CD4-positive, alpha-beta T cell treated with Interleukin-21 for 1 hour (primary cell): ENCODE measurements at places on chromosomes 5 and 9.

- DNase-seq, result no peak
Observed at GRCh38 chr5:142287096-142287972, 37.5 kb downstream of the SPRY4 start.

DNA sequence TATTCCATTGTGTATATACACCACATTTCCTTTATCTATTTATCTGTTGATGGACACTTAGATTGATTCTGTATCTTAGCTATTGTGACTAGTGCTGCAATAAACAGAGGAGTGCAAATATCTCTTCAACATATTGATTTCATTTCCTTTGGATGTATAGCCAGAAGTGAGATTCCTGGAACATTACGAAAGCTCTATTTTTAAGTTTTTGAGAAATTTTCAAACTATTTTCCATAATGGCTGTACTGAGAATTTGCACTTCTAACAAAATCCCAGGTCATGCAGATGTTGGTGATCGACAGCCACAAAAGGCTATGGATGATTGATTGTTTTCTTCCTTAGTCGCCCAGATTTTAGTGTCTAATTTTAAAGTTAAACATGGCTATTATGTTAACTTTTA lies 132.7 kb upstream of the MTAP start:
- no peak for DNase-seq

DNA sequence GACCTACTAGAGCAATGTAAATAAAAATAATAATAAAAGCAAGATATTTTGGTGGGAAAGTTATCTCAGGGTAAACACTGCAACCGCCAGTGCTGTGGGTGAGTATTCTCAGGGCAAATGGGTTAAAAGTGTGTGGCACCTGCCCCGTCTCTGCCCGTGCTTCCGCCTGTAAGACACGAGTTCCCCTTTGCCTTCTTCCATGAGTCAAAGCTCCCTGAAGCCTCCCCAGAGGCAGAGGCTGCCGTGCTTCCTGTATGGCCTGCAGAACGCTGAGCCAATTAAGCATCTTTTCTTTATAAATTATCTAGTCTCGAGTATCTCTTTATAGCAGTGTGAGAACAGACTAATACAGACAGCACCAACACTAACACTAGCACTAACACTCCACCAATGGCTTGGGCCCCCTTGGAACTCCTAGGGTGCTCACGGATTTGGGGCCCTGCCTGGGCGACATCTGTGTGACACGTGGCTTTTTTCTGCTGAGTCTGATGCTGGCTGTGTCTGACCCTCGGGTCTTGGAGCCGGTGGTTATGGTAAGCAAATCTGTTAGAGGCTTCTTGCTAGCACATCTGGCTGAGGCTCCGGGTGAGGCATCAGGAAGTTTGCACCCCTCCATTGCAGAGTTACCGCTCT lies 10.6 kb downstream of the PLEKHG4B start:
- no peak for DNase-seq

- DNase-seq, result peak; percentile 4
Observed at GRCh38 chr5:68962757-68963484, 130.9 kb upstream of the SLC30A5 start.

- peak; percentile 53 for DNase-seq
Observed at GRCh38 chr9:89497257-89497963, 503 bp downstream of the SEMA4D start.

DNA sequence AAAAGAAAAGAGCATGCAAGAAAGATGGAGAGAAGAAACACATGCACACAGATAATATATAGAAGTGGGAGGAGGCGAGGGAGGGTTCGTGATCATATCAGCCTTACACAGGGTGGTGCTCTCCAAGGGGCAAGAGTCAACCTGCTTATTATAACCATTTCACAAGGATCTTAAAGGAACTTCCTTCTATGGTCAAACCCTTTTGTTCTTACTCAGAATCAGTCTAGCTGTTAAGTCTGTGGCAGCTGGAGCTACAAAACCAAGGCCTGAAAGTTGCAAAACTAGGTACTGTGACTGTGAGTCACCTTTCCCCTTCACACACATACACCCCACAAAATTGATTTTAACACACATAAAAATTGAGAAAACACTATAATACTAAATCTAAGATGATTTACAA lies 18.5 kb upstream of the ERMP1 start:
- peak; percentile 47 for DNase-seq

- no peak for DNase-seq
Observed at GRCh38 chr5:39062530-39062929, 11.7 kb downstream of the RICTOR start.

GRCh38 chr9:73020877-73021276 lies 68.0 kb upstream of the ALDH1A1 start:
- no peak for DNase-seq

GRCh38 chr5:61313960-61314681 lies 17.9 kb upstream of the ZSWIM6 start:
- no peak for DNase-seq

DNA sequence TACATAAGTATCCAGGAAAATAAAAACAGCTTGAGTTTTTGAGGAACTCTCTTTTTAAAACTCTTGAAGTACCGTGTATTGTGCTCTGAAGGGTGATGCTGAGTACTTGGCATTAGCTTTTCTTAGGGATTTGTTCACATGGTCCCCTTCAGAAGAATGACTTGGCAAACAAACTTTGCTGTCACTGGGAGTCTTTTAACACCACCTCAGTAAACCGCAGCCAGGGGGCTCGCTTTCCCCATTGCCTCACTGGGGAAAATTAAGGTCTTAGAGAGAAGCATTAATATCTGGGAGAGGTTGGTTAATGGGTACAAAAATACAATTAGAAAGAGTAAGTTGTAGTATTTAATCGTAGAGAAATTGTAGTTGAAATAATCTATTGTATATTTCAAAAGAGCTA lies 105.9 kb upstream of the DAP start:
- no peak for DNase-seq

DNA sequence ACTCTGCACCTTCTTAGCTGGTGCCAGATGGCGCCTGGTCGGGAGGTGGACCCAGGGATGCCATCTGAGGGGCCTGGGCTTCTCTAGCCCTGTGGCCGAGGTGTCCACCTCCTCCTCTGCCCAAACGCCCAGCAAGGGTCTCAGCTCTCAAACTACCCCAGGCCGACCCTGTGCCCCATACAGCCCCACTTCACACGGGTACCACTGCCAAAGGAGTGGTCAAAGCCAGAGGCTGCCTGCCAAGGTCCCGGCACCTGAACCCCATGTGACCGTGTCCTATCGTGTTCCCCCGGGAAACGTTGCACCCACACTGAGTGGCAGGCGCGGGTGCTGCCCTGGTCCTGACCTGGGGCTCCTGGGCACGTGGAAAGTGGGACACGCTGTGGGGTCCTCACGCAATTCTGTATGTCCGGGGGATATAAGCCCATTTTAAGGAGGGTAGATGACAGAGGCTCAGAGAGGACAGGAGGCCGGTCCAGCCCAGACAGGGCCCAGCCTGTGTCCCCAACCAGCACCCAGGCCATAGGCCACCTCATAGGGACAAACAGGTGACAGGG lies 1.9 kb downstream of the ENTPD8 start:
- DNase-seq, result no peak

GRCh38 chr5:17679597-17680203 lies 45.4 kb downstream of the TAF11L14 start:
- no peak for DNase-seq

DNA sequence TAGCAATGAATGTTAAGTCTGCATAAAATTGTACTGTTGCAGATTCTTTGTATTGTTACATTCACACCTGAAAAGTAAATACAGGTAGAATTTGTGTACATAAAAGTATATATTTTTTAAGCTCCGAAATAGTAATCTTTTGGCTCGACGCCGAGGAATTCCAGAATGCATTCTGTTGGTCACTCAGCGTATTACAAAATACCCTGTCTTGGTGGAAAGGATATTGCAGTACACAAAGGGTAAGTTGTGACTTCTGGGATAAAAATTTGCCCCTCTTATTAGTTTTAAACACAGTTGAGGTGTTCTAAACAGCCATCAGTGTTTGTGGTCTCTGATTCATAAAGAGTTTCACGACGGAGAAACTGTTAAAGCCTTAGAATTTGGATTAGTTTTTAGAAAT lies 257.6 kb downstream of the ARHGEF28 start:
- DNase-seq, result no peak

DNA sequence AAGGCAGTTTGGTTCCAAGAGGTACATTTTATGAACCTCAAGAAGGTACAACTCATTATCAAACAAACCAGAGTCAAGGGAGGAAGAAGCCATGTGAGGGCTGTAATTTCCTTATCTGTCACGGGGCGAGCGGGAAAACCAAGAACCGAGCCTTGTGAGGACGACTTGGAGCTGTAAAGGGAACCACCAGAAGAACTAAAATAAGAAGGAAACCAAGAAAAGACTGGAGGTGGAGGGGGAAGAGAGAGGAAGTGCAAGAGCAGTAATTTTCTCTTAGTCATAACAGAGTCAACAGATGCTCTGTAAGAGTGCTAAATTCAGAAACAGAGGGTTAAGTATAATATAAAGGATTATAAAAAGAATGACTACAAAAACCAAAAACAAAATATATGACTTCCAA lies 127.1 kb downstream of the DIRAS2 start:
- DNase-seq, result no peak

- DNase-seq, result no peak
Observed at GRCh38 chr5:135131801-135132680, 98.0 kb upstream of the PITX1 start.

DNA sequence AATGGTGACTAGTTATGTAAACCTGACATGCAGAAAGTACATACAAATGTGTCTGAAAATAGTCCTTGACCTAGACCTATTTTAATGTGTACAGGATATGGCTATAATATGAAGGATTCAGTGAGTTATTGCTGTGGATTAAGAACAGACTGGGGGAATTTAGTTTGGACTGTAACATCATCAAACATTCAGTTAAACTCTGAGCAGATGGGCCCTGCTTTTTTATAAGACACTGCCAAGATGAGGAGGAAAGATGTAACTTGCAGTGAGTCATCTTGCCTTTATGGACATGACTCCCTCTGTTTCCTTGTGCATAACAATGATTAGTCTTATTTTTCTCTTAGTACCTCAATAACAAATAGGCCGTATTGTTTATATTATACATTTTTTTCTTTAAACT lies 12.2 kb downstream of the PPP3R2 start:
- no peak for DNase-seq

DNA sequence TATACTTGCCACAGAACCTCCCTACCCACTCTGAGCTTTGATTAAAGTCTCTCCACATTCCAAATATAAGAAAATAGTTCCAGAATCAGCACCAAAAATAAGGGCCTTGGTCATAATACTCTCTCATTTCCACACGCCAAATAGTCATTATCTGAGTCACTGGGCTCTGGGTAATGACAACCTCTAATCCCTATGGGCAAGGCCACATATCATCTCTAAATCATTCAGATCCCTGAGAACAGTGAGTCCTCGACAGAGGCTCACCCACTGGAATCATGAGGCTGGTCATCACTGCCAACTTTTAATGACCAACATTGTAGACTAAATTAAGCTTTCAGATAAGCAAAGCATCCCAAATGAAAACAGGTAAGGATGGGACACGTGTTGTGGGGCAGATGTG lies 28.1 kb downstream of the FAM114A2 start:
- no peak for DNase-seq

DNA sequence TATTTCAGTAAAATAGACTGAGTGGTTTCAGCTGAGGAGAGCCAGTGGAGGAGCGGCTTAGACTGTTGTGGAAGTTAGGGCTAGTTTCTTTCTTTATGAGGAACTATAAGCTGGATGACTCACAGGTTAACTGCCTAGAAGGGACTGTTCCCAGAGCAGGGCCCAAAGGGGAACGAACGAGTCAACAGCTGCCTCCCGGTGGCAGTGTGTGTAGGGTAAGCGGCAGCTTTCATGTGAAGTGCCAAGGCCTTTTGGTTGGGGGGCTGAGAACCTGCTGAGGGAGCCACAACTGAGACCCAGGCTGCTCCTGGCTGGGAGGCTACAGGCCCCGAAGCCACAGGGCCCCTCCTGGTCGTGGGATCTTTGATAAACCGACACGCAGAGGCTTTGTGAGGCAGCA lies 7.0 kb downstream of the SQSTM1 start:
- no peak for DNase-seq

DNA sequence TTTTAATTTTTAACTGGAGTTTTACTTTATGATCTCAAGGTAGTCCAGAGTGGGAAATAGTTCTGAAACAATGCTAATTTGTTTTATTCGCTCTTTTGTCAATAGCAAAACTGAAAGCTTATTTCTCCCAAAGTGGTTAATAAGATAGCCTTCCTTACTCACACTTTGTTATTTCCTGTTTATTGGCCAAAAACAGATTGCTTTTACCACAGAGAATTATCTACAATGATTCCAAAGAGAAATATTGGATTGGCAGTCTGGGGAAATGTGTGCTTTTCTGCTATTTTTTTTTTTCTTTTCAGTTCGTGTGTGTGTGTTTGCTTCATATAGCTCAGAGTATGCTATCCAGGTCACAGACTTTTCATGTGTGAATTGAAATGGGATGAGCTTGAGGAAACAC lies 756.7 kb upstream of the RGMB start:
- no peak for DNase-seq

DNA sequence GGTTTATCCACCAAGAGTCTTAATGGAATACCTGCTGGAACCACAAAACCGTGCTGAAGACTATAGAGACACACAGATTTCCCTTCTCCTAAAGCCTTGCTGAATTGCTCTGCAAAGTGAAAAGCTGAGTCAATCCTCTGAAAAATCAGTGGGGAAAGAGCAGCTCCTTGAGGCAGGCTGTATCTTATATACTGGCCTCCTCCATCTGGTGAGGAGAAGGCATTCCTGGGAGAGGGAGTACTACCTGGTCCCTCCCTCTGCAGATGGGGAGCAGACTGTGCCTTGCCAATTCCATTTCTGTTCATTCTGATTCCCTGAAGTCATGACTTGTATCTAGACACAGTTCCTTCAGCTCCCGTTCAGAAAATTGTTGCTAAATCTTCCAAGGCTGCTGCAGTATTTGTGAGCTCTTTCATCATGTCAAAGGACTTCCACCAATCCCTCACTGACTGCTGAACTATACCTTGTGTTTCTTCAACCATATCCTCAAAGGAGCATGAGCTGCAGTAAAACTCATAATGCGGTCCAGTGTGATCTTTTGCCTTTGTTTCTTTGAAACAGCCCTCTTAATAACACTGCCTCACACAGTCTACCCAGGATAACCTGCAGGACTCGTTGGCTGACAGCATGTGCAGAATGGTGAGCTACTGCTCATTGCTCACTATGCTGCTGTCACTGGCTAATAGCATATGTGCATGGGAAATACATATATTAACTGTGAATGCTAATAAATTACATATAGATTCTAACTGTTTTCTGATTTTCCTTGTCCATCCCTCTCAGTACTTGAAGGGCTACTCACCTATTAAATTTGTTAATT lies 84.5 kb downstream of the FOXD1 start:
- DNase-seq, result no peak

GRCh38 chr9:72428329-72428728 lies 63.3 kb upstream of the ZFAND5 start:
- no peak for DNase-seq
